ENCODE measurements at places on chromosomes 2 and 18.

GRCh38 chr2:197805715-197806633 lies 1.6 kb downstream of the PLCL1 start:
- no peak for DNase-seq

GRCh38 chr2:73232403-73233153 lies 461 bp downstream of the PRADC1 start:
- DNase-seq = no peak

GRCh38 chr2:218023636-218024035 lies 20.8 kb upstream of the TNS1 start:
- DNase-seq = peak; percentile 44

GRCh38 chr2:167771628-167772027 lies 475.8 kb downstream of the STK39 start:
- DNase-seq = no peak

DNA sequence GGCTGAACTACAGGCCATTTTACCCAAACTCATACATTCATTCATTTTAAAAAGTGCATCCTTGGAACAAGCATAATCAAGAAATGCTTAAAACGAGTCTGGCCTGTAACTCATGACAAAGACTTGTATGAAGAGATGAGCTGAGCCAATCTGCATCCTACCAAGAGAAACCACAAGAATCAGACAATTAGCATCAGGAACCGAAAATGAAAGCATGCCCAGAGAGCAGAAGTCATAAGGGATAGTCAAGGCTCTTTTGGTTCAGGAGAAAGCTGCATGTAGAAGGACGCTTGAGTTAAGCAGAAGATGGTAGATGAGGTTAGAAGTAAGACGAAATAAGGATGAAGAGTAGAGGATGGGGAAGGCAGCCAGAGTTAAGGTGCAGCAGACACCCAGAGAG lies 137.0 kb upstream of the CTNNA2 start:
- no peak for DNase-seq

DNA sequence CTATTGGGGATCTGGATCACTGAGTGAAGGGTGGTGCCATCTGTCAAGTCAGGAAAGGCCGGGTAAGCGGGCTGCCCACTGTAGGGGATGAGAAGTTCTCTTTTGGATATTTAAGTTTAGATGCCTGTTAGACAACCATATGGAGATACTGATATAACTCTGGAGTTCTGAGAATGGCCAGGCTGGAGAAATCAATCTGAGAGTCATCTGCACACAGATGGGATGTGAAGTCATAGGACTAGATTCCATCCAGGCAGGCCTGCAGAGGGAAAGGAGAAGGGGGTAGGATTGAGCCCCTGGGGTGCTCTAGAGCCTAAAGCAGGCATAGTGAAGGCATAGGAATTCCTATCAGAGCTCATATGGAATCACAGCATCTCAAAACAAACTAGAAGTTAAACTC lies 30.1 kb downstream of the SPRED2 start:
- no peak for DNase-seq

DNA sequence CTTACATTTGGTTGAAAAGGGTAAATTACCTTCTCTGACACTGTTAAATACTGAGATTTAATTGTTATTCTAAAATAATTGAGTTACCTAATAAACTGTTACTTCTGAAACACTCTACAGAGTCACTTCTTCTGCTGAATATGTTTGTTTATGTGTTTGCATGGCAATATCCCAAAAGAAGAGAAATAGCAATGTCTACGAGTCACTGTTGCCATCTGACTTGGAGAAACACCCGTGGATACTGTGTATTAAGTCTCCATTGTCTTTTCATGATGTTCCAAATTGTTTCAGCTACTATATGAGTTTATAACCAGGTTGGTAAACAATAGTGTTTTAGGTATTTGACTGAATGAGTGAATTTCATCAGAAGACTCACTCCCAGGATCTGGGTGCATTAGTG lies 754.2 kb upstream of the ID2 start:
- DNase-seq = no peak

DNA sequence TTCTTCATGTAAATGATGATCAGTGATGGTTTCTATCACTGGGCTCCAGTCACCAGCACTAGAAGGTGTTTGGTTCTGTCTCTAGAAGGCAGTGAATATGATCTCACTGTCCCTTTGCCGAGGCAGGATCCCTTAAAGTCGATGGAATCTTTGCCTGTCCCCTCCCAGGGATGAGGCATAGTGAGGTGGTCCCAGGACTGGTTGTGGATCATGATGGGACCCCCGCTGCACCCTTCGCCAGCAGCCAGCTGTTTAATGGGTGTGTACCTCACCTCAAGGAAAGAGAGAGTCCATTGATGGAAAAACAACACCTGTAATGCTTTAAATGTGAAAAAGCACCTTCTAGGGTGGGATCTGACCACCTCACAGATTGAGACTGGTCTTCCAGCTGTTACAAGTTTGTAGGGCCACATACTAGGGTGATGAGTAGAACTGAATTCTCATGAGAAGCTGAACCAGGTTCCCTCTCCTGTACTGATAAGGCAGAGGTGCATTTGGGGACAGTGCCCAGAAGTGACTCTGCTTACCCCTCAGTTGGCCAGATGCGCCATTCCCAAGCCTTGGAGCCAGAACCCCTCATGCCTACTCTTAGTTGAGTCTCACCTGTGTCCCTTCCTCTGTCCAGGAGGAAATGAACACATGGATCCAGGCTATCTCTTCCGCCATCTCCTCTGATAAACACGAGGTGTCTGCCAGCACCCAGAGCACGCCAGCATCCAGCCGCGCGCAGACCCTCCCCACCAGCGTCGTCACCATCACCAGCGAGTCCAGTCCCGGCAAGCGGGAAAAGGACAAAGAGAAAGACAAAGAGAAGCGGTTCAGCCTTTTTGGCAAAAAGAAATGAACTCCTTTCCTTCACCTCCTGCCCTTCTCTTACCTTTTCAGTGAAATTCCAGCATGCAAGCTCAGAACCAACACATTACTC lies 55.5 kb upstream of the EML6 start:
- DNase-seq = no peak

DNA sequence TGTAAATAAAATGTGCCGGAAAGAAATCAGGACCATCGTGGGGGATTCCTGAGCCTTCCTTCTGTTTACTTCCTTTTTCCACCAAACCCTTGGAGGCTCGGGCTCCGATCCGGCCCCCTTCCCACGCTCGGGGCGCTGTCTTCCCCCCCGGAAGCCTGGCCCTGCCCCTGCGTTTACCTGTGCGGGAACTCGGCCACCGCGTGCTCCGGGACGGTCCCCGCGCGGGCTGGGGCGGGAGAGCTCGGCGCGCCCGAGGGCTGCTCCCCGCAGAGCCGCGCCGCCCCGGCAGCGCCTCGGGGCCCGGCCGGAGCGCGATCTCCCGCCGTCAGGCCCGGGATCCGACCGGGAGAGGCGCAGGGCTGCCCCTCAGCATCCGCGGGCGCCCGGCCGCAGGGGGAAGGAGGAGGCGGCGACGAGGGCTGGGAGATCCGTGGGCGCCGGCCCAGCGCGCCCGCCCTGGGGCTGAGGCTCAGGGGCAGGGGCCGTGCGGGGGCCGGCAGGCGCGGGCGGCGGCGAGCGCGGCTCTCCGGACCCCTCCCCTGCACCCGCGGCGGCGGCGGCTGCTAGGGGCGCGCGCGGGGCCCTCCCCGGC lies 435 bp downstream of the ADCY3 start:
- DNase-seq = peak; percentile 92

- DNase-seq = no peak
Observed at GRCh38 chr2:98757904-98758421, 27.0 kb upstream of the MGAT4A start.

DNA sequence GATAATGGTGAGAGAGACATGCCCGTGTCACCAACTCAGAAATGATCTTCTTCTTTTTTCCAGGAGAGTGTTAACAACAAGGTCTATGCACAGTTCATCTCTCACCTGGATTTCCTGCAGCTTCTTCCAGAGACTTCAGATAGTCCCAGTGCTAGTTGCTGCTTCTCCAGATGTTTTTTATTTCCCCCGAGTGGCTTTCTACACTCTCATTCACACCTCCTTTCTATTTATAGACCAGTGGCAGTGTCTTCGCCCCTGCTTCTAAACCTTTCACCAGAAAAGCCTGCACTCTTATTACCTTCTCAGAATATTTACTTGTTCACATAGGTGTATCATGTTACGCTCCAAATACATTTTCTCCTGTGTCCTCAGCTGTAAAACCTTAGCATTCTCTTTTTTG lies 558.8 kb upstream of the CHAC2 start:
- no peak for DNase-seq

DNA sequence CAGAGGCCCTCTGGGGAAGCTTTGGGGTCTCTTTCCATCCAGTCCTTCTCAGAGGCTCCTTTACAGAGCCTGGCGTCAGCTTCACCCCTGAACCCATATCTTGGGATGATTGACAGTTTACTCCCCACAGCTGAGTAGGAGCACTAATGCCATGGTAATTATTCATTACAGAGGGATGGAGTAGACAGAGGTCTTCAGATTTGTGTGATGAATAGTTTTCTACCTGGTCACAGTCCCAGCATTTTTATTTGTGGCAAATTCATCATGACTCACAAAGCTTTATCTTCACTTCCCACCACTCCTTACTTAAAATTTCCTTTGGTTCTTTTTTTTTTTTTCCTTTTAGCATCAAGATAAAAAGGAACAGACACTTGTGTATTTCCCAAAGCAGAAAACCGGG lies 104.2 kb downstream of the CCDC85A start:
- DNase-seq = no peak

GRCh38 chr18:1522249-1522615 lies 617.6 kb downstream of the ADCYAP1 start:
- no peak for DNase-seq

DNA sequence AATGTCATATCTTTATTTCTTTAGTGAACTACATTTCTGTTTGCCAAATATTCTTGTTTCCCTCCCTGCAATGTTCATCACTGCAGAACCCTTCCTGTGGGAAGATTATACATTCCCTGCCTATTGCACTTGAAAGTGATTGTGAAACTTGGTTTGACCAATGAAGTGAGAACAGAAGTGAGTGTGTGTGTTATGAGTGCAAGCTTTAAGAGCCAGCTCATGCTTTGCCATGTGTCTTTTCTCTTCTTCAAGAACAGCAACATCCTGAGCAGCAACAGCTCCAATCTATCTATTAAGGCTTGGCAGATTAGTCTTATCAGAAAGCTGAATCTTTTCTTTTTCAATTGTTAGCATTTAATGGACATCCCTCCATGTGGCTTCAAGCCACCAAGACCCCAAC lies 42.0 kb upstream of the UBE2E3 start:
- DNase-seq = no peak

- no peak for DNase-seq
Observed at GRCh38 chr18:55407191-55407590, 180.8 kb downstream of the TCF4 start.

- DNase-seq = no peak
Observed at GRCh38 chr18:75172299-75173124, 36.4 kb downstream of the PTGR3 start.

DNA sequence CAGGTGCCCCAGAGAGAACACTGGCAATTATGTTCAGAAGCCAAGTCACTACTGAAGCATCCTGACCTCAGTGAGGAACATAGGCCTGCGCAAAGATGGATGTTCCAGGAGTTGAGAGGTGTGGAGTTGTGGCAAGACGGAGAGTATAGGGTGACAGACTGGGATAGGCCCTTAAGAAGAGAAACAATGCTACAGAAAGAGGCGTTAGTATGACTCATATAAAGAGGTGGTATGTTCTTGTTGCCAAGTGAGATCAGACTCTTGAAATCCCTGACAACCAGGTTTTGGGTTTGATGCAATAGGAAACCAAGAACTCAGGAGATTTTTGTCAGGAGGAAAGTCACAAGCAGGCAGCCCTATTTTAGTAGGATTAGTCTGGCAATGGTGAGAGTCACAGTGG lies 185.6 kb downstream of the RIT2 start:
- DNase-seq = no peak

DNA sequence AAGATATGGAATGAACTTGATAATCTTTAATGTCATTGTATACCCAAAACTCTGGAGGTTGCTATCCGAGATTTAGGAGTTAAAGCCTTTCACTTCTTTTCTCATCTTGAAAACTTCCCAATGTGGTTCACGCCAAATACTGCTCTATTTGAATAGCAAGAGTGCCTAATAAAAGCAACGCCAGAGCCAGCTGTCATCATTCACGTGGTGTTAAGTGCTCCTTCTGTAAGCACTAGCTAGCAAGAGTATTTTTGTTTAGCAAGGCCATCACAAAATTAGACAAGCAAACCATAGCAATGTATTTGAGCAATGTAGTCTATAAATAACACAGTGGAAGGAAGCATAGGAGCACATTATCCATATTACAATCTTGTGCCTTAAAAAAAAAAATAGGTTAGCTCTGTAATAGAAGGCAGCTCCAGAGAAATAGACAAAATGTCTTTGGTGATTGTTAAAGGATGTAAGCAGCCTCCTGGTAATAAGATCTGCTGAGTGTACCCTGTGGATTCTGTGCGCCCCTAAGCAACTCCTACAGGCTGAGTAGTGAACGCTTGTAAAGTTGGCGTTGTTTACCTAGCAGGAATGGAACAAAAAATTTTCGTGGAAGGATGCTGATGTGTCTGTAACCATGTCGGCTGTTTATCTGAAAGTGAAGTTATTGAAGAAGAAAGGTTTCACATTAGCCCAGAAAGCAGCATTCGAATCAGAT lies 518.0 kb downstream of the CNTNAP5 start:
- DNase-seq = no peak

GRCh38 chr2:226652369-226652768 lies 147.3 kb downstream of the IRS1 start:
- DNase-seq = no peak

GRCh38 chr18:44943311-44943881 lies 262.7 kb downstream of the SETBP1 start:
- peak; percentile 49 for DNase-seq

DNA sequence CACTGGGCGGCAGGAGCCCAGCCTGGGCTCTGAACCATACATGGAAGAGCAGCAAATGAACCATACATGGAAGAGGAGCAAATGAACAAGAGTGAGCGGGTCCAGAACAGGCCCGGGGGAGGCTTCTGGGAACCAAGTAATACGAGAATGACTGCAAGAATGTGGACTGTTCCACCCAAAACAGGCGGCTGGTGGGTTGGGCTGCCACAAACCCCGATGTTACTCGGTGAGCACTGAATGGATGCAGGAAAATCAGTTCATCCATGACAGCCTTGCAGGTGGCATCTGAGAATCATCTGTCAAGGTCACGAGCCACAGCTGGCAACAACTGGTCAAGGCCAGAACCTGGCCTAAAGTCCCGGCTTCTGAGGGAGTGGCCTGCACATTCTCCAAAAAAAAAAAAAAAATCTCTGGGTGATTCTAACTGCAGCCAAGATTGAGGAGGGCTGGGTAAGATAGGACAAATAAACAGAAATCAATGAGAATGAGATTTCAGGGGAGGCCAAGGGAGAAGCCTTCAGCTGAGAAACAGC lies 106.1 kb downstream of the ZNF516 start:
- DNase-seq = no peak

DNA sequence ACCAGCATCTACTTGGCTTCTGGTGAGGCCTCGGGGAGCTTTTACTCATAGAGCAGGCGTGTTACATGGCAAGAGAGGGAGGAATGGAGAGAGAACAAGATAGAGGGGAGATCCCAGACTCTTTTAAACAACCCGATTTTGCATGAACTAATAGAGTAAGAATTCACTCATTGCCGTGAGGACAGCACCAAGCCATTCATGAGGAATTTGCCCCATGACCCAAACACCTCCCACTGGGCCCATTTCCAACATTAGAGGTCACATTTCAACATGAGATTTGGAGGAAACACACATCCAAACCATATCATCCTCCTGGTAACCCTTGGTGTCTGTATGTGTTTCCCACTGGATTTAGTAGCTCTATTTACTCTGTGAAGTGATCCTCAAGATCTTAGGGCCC lies 249.9 kb upstream of the SP5 start:
- DNase-seq = no peak

- no peak for DNase-seq
Observed at GRCh38 chr18:70151614-70152013, 53.9 kb downstream of the RTTN start.
